ENCODE measurements at places on chromosomes 3 and 15.

- no peak for DNase-seq
Observed at GRCh38 chr3:144045766-144046165, 74.1 kb downstream of the DIPK2A start.

DNA sequence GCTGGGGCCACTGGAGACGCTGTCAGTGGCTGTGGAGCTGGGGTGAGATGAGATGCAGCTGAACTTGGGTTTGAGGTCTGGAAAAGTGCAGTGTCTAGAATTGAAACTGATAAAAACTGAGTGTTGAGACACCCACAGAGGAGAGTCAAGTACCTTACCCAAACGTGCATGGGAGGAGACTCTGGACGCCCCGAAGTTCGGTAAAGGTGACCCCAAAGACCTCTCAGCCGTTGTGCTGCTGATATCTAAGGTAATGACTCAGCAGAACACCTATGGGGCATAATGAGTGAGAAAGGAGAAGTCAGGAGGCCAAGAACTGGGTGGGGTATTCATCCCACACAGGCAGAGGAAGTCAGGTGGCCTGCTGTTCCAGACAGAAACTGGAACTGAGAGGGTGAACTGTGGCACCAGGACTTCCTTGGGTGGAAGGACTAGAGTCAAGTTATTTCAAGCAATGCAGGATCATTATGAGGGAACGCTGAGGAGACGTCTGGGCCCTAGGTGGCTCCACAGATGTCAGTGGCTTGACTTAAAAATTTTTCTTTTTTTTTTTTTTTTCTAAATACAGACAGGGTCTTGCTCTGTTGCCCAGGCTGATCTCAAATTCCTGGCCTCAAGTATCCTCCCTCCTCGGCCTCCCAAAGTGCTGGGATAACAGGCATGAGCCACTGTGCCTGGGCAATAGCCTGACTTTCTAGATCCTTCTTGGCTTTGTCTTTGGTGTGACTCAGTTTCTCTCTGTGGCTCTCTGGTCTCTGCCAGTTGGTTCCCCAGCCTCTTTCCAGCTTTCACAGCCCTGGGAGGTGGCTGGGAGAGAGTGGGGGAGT is 67.6 kb upstream of the GCNT3 start:
- no peak for DNase-seq

- DNase-seq, result no peak
Observed at GRCh38 chr3:58996730-58997129, 53.1 kb downstream of the CFAP20DC start.

DNA sequence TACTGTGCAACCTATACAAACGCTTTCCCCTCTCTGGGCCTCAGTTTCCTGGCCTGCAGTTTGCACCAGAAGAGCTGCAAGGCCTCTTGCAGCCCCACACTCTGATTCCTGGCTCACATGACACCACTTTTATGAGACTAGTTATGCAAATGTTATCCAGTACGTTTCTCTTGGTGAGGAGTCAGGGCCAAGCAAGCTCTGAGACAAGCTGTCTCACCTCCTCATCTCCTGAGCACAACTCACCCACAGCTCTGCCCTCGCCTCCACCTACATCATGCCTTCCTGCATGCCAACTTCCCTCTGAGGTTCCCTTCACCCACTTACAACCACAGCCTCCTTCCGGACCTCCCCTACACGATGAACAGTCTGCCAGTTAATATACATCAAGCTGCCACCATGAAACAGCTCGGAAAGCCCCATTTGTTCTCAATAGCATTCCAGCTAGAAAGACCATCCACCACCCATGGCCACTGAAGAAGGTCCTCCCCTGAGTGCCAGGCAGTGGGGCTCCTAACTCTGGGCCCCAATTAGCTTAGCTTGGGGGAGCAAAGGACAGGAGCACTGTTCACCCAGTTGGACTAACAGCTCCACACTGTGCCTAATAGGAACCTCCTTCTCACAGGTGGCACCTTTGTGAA is 25.0 kb downstream of the CRYGS start:
- DNase-seq, result peak; percentile 78

DNA sequence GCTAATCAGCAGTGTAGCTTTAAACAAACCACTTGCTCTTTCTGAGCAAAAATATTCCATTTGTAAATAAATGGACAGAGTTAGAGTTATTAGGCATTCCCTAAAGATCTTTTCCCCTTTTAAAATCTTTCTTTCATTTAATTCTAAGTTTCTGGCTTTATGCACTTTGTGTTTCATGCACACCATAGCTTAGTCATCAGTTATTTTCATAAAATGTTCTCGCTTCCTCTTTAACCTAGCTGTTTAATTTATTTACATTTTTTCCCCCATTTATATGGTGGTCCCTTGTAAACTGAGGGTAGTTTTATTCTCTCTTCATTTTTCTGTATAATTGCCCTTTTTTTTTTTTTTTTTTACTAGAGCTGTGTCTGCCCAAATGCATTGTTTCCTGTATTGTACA is 315.0 kb upstream of the LRRFIP2 start:
- DNase-seq, result no peak

GRCh38 chr3:64828276-64828675 is 140.5 kb upstream of the ADAMTS9 start:
- no peak for DNase-seq

- no peak for DNase-seq
Observed at GRCh38 chr3:196145468-196146262, 63.8 kb upstream of the TFRC start.

GRCh38 chr3:135897715-135898114 is 67.8 kb upstream of the PPP2R3A start:
- no peak for DNase-seq

DNA sequence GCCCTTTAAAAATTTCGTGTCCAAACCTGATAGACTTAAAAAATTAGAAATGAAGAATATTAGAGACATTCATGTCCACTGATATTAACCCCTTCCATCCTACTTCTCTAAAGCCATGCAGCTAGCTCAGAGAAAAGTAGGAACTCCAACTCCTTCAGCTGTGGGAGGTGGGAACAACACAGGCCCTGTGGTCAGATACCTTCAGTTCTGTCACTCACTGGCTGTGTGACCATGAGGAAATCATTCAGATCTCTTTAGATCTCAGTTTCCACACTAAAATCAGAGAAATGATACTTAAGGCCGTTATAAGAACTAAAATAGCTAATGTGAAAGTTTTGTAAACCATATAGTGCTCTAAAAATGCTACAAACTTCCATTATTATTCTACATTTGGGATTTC is 209.8 kb downstream of the TNIK start:
- no peak for DNase-seq

- DNase-seq, result no peak
Observed at GRCh38 chr3:170868577-170869238, 1.3 kb downstream of the RPL22L1 start.

DNA sequence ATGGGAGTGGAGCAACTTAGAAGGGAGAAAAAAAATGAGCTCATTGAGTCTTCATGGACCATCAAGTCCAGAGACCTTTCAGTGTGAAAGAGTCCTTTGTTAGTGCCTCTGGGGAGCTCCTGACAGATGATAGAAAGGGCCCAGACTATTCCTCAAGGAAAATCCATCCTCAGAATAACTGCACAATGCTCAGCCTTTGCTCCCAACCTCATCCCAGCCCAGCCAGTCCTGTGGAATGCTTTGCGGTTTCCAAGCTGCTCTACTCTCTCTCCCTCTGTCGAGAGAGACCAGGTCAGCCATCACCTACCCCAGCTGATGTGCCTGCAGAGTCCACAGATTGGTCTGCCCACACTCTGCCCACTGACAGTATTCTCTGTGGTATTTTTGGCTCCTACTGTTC is 406.2 kb downstream of the MFSD1 start:
- DNase-seq, result no peak

GRCh38 chr3:195877136-195877715 is 31.1 kb downstream of the TNK2 start:
- no peak for DNase-seq

- DNase-seq, result no peak
Observed at GRCh38 chr15:38991126-38991525, 426.5 kb upstream of the RASGRP1 start.

DNA sequence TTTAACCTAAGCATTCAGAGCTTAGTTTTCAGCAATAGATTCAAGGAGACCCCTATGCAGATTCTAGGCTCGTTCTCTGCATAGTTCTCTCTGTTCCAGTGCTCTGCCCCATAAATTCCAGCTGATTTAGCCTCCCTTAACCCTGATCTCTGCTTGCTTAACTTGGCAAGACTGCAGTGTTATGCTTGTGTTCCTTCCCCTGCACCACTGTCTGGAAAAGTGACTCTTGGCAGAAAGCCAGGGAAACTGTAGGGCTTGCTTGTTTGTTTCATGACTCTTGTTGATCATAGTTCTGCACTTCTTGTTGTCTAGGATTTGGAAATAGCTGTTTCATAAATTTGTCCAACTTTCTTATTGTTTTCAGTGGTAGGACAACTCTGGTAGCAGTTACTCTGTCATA is 40.1 kb downstream of the ANAPC13 start:
- DNase-seq, result no peak

DNA sequence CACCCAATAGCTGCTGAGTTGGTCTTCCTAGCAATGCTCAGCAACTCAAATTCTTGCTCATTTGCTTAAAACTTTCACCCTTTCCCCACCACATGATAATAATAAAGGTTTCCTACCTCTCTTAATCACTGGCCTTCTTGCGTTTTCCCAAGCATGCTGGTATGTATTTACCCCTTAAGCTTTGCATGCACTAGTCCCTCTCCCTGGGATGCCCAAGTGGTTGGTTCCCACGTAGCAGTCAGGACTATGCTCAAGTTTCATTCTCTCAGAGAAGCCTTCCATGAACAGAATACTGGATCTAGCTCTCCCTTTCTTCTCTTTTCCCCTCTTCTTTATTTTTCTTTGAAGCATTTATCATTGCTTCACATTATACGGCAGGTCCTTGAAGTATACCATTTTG is 108.8 kb downstream of the KBTBD8 start:
- DNase-seq, result no peak

DNA sequence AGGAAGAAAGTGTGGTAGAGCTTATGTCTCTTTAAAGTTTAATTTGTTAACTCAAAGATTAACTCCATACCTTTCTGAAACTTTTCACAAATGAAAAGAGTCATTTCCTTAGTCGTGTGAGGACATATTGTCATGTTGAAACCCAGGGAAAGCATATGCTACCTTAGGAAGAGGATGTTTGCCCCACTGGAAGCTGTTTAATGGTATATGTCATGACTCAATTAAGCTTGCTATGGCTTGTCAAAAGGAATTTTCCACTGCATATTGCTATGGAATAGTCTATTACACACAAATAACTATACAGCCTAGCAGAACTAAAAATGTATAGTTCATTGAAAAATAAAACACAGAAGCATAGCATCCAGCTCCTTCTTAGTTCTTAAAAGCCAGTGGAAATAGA is 69.9 kb downstream of the NSUN3 start:
- no peak for DNase-seq

DNA sequence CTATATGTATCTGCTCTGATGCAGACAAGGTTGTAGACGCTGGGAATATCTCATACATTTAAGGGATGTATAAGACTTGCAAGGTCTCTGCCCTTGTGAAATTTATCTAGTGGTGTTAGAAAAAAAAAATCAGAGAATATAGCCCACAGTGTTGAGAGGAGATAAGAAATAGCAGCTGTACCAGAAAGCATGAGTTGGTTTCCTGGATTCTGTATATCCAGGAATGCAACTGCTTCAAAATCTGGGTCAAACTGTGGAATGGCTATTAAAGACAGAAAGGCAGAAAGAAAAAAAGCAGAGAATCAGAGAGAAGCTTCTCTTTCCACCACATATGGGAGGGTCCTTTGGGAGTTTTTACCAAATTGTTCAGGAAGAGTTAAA is 1.5 kb upstream of the TMEM212 start:
- no peak for DNase-seq

- no peak for DNase-seq
Observed at GRCh38 chr3:197858133-197858532, 67.1 kb downstream of the LRCH3 start.

DNA sequence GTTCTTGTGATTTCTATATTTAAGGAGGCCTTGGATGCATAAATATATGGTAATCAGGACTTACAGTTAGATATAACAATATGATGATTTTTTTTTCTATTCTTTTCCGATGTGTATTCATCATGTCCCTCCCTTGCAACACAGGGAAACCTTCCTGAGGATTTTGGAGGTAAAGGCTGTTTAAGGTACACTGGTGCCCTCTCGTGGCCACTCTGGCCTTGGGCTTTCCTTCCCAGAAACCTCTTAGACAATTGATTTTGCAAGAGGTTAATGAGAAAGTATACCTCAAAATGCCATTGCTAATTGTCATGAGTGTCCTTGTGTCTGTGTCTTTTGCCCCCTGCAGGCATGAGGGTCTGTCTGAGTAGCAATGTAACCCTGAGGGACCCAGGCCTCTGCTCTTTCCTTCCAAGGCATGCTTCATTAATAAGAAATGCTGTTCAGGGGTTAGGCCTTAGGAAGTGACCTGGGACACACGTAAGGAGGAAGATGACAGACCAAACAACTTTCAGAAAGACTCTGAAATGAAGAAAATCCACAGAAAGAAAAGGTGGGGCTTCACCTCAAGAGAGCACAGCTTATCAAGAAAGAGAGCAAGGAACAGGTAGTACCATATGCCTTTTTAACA is 70.3 kb upstream of the PPP2R3A start:
- peak; percentile 22 for DNase-seq

DNA sequence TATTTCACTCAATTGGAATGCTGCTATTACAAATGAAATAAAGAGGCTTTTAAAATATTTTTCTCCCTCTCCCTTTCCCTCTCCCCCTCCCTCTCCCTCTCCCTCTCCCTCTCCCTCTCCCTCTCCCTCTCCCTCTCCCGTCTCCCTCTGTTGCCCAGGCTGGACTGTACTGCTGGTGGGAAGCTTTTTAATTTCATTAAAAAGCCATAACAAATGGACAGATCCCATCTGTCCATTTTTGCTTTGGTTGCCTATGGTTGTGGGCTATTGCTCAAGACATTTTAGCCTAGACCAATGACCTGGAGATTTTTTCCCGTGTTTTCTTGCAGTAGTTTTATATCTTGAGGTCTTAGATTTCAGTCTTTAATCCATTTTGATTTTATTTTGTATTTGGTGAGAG is 107.2 kb upstream of the LRRC3B start:
- no peak for DNase-seq

DNA sequence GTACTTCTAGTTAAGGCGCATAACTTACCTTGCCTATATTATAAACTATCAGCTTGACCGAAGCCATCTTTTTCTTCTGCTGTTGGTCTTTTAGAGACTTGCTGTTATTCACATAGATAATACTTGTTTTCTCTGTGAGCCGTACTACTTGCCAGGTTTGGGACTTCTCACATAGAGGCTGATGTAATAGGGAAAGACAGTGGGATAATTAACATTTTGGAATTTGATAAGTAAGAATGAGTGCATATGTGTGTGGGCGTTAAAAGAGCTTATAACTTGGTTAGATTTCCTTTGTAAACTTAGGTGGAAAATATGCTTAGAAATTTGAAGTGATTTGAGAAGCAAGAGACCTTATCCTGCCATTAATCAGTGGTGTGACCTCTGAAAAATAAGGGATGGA is 47.8 kb downstream of the FNDC3B start:
- no peak for DNase-seq

- no peak for DNase-seq
Observed at GRCh38 chr3:46080124-46080968, 53.1 kb upstream of the XCR1 start.

GRCh38 chr15:39429898-39430357 is 151.0 kb upstream of the THBS1 start:
- no peak for DNase-seq

GRCh38 chr3:2477620-2478019 is 379.0 kb downstream of the CNTN4 start:
- no peak for DNase-seq

Data from CD4-positive, alpha-beta T cell treated with Interleukin-4 for 1 hour (primary cell).